ENCODE measurements at places on chromosomes 5 and 9.

GRCh38 chr9:14616188-14616982, 76.8 kb downstream of the ZDHHC21 start:
- no peak for DNase-seq

GRCh38 chr5:33978306-33978705, 6.2 kb downstream of the SLC45A2 start:
- no peak for DNase-seq

DNA sequence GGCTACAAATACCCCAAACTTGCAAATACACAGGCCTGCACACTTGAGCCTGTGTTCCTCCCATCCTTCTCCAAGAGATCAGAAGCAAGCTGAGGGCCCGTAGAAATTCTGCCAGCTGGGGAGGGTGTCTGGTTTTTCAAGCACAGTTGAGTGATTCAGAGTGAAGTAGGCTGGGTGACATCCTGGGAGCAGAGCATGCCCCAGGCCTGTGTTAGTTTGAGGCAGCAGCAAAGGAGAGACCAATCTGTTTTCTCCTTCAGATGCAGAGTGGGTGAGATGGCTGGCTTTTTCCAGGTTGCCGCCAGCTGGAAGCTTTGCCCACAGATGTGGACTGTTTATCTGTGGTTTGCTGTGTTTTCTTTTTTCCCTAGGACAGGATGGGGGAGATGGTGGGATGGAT, 63.1 kb downstream of the RCL1 start:
- no peak for DNase-seq

- DNase-seq = no peak
Observed at GRCh38 chr5:11191673-11192072, 430.6 kb upstream of the DAP start.

GRCh38 chr9:35839926-35840325, 10.9 kb downstream of the TMEM8B start:
- no peak for DNase-seq

DNA sequence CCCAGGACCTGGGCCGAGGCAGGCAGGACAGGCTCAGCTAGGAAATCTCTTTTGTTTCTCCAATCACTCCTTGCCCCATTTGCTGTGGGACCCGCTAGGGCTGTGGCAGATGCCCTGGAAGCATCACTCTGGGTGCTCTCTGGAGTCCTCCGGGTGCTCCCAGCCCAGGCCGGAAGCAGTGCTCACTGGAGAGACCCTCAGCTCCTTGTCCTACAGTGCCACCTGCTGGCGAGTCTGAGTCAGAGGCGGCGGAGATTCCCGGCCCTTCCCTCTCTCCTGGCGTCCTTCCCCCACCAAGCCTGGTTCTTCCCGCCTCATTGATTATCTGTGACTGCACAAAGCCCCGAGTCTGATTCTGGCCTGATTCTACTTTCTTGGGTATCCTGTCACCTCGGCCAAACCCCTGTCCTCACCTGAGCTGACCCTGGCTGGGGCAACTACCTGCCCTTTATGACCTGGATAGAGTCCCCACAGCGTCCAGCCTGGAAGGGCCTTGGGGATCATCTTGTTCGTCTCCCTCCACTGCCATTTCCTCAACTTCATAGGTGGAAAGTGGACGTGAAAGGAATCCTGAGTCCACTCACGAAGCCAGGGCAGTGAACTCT, 7.3 kb upstream of the BARHL1 start:
- DNase-seq = peak; percentile 68

Data from GM12891 (cell line).